ENCODE measurements at places on chromosomes 2 and 18.

GRCh38 chr18:56112013-56112749, 524.2 kb upstream of the TCF4 start:
- DNase-seq = no peak

DNA sequence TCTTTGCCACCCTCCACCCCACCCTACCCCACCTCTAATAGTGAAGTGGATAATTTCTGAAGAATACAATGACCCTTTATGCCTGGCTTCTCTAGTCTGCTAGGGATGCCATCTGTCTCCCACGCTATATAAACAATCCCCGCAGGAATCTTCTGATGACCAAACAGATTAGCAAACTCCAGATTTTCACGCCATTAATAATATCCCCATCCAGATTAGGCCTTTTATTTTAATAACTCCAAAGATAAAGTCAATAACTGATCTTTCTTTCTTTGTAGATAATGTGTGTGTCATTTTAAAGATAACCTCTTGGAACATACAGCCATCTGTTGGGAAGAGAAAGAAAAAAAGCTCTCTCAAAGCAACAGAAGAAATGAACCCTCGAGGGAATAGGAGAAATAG, 47.9 kb upstream of the CCDC150 start:
- DNase-seq = no peak

DNA sequence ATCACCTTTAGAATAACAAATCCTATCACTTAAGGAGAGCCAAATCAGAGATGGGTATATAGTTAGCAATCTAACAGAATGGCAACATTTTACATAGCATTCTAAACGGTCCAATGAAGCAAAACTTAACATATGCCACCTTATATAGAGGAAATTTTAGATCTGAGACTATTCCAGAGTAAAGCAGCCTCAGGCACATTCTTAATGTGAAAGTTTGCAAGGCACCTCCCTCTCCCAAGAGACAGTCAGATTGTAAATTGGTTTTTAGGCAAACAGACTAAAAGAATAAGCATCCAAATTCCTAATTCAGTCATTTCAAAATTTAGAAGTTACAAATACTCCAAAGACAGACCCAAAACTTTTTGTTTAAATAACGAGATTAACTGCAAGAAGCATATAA, 292.9 kb downstream of the STK39 start:
- no peak for DNase-seq

DNA sequence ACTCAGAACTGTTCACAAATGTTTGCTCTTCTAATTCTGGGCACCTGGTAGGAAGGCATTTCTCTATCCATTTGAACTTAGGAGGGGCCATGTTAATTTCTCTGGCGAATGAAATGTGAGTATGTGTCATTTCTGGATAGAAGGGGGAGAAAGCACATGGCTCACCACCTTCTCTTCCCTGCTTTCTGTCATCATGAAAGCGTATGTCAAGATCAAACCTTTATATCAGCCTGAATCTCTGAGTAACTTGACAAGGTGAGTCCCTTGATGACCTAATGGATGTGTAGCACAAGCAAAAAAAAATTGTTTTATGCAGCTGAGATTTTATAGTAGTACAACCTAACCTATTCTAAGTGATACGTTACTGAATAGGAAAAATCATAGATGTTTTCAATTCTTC, 12.1 kb upstream of the LCT start:
- DNase-seq = no peak

- no peak for DNase-seq
Measured at GRCh38 chr2:223674998-223675609, 72.9 kb upstream of the SCG2 start.

DNA sequence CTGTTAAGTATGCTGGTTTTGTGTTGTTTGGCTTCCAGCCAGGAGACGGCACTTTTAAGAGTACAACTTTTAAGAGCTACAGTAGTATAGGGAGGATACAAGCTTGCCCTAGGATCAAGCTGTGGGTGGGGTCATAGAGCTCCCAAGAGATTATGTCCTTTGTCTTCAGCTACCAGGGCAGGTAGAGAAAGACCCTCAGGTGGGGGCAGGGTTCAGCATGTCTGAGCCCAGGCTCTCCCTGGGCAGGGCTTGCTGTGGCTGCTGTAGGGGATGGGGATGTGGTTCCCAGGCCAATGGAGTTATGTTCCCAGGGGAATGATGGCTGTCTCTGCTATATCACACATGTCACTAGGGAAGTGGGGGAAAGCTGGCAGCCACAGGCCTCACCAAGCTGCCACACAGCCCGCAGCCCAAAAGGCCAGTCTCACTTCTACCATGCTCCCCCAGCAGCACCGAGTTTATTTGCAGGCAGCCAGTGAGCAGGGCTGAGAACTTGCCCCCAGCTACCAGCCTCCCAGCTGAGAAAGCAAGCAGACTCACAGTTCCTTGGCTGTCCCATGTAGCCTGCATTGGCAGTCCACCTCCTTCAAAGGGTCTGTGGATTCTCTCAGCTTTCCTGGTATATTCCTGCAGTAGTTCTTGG, 105.7 kb upstream of the ERBB4 start:
- no peak for DNase-seq

DNA sequence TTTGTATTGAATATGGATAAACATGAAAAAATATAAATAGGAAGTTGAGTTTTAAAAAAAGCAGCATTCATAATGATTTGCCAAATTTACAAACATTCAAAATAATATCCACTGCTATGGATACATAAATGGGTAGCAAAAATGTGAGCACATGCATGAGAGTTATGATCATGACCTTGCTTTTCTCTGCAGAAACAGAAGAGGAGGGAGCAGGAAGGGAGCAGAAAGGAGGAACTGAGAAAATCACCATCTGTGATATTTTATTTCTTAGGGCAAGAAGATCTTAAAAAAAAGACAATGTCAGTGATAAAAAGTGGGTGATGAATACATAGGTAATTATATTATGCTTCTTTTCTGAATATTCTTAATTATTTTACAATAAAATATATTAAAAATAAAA, 17.7 kb upstream of the CCDC93 start:
- DNase-seq = no peak

DNA sequence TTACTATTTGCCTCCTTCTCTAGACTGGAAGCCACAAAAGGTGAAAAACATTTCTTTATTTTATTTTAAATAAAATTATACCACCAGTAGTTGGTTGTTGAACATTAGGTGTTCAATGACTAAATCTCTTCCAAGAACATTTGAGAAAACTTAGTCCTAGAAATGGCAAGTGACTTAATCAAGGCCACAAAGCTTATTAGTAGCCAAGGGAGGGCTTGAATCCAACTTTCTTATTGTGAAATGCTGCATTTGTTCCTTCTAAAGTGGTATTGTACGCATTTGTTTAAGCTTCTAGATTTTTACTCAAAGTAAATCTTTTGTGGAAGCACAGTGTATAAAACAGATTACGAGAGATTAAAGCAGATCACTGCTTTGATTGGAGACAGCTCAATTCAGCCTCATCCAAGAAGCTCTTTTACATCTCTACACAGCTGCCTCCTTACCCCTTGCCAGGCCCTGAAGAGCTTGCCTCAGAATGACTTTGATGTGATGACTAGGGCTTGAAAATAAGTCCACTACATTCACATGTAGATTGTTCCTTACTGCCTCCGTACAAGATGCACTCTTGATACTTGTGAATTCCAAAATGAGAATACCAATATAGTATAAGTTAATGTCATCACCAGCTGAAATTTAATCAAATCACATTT, 244.8 kb downstream of the XIRP2 start:
- DNase-seq = no peak

DNA sequence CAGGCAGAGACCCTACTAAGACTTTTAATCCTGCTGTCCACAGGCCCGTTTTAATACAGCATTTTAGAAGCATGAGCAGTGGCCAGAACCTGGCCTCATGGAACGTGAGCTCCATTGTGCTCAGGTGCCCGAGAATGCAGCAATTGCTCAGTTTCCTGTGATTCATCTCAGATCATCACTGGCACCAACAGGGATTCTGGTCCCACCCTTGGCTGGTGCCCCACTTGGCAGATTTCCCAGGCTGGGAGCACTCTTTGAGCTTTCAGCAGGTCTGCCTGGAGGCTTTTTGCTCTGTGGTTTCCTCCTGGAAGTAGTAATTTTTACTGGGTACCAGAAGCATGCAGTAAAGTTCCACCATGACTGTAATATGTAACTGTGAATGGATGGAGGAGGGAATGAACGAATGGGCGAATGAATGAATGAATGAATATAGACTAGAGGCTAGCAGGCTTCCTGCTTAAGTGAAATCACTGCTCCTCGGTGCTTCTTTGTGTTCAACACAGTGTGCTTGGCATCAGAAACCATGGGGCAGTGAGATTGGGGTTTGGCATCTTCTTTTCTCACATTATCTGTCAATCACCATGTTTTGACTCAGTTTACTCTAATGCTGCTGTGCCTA, 312.9 kb downstream of the PRKCE start:
- no peak for DNase-seq

DNA sequence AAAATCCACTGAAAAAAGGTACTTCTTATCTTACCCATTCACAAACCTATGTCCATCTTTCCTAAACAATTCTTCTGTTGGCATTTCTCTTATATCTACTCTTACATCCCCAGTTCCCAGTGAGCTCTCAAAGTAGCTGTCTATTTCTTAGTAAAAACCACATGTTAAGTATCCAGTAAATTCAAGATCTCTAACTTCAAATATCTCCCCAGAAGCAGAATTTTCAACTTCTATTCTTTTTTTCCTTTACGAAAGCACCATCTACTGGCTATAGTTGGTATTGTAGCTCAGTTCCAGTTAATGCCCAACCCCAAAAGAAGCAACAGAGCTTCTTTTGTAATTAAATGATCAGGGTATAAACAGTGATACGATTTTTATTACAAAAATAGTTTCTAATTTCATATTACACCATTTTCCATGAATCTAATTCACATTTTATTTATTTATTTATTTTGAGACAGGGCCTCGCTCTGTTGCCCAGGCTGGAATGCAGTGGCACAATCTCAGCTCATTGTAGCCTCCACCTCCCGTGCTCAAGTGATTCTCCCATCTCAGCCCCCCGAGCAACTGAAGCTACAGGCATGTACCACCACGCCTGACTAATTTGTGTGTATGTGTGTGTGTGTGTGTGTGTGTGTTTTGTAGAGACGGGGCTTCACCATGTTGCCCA, 28.5 kb downstream of the HRH4 start:
- no peak for DNase-seq

DNA sequence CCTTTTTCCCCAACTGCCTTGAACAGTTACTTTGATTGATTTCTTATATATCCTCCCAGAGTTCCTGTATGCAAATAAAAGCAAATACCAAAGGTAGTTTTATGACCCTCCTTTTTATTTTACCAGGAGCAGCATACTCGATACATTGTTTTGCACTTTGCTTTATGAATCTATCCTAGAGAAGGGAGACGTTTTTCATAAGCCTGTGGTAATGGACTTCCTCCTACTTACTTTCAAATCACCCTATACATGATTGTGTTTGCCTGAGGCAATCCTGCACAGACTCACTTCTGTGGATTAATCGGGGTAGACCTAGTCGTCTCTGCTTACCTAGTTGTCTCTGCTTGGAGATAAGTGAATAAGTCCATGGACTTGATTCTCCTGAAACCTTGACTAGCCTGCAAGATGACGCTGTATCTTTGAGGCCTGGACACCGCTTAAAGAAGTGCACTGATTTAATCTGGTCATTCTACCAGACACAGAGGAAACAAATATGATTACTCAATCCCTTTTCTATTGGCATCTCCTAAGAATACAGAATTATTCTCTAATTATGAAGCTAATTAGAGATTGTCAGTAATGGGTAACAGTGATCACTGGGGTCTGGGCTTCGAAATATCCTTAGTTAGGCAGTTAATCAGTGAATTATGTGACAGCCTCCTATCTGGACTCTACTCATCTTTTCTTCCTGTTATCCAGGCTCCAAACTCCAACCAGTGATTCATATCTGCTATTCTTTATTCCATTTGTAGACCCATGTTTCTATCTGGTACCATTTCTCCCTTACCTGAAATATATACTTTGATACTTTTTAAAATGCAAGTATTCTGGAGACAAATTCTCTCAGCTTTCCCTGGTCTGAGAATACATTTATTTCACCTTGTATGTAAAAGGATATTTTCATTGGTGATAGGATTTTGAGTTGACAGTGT, 447.4 kb upstream of the TRIB2 start:
- no peak for DNase-seq

DNA sequence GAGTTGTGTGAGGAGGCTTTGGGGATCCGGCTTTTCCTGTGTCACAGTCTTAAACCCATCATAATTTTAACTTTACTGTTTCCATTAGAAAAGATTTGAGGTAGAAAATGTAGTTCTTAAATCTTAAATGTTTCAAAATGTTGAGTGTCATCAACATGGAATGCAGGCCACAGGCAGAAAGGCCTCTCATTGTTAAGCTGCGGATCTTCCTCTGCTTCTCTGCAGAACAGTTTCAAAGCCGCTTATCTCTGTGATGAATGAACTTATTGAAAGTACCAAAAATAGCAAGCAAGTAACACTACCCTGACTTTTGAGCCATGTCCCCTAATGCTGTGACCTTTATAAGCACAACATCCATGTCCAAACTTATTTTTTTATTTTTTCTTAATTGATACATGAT, 1645.8 kb downstream of the DPP10 start:
- DNase-seq = no peak

GRCh38 chr2:30620102-30620501, 173.1 kb downstream of the LCLAT1 start:
- DNase-seq = no peak

- DNase-seq = no peak
Measured at GRCh38 chr2:110777531-110778311, 45.3 kb downstream of the ACOXL start.

- DNase-seq = no peak
Measured at GRCh38 chr2:138137949-138138348, 173.7 kb downstream of the HNMT start.

DNA sequence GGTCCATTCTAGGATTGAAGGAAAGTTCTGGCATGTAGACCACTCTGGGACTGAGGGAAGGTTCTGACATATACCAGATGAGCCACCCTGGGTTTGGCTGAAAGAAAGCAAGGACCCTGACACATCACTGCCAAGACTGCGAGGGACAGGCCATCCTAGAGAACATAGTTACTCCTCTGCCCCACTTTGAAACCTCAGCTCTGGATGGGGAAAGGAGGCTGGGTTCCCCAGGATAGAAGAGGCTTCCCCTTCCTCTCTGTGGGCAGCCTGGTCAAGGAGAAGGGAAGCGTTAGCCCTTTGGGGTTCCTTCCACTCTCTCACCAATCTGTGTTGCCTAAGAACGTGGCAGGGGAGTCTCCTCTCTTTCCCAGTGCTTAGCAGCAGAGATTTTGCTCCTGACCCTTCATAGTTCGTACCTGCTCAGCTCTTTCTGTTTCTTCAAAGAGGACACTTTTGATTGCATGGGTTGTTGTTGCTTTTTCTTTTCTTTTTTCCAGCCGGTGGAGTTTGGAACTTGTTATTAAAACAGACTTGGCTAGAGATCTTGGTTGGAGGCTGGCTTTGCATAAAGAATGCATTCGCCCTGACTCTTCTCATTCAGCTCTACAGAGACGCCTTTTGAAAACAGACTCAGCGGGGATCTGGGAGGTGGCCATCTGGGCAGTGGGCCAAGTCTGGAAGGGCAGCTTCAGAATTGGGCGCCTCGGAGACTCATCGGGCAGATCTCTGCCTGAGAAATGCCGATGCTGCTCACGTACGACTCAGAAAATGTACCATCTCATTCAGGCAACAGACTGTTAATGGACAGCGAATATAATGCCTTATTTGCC, 166.1 kb downstream of the CLIP4 start:
- DNase-seq = no peak

Measured in stimulated activated CD4-positive, alpha-beta T cell treated with anti-CD3 and anti-CD28 coated beads, Interleukin-1b, Interleukin-23, amount 100 ng/mL, for 1 hour (primary cell).